ENCODE measurements at places on chromosomes 5 and 9.
A peak's percentile ranks its signal among the peaks of the same experiment; 100 is the strongest.

DNA sequence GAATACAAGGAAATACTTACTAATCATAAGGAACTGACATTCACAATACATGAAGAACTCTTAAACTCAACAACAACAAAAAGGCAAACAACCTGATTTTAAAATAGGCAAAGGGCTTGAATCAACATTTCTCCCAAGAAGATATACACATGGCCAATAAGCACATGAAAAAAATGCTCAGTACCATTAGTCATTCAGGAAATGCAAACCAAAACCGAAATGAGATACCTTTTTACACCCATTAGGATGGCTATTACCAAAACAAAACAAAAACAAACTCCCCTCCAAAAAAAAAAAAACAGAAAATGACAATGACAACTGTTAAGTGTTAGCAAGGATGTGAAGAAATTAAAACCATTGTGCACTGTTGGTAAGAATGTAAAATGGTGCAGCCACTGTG lies 104.1 kb upstream of the ZNF462 start:
- no peak for DNase-seq

- no peak for DNase-seq
Measured at GRCh38 chr5:60541980-60542379, 158.0 kb downstream of the DEPDC1B start.

GRCh38 chr9:108282872-108283271 lies 572.9 kb downstream of the ACTL7B start:
- no peak for DNase-seq

DNA sequence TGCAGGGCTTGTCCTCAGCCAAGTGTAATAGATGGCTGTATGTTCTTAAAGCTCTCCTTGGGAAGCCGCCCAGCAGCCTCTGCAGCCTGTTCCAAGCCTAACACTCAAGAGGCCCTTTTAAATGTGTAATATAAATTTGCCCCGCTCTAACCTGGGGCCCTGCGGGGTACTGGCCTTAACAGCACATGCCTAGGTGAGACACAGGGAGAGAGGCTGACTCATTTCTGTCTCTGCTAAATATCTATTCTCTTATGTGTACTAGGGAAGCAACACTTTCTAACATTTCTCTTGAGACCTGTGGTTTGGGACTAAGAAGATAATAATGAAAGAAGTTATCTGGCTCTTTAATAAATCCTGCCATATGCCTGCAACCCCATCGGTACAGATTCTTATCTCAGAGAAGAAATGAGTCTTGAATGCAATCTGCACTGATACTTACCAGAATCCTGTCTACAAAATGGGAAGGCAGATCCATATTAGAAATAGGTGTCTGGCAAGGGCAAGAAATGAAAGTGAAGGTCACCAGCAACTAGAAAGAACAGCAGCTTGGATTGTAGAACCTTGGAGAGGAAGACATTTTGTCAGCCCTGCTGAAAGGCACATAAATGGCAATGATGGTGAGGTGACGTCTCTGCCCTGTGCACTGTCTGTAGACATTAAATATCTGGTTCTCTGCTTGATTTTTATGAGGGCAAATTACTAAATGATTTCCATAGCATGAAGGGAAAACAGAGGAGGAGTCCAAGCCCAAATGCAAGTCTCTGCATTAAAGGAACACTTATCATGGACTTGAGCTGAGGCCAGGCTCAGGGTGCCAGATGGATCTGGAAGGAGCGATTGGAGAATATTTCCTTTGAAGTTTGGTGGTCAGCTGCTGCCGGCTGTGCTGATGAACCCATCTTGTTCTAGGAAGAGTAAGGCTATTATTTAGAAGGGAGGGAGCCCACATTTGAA lies 14.5 kb upstream of the TGFBI start:
- DNase-seq = no peak

DNA sequence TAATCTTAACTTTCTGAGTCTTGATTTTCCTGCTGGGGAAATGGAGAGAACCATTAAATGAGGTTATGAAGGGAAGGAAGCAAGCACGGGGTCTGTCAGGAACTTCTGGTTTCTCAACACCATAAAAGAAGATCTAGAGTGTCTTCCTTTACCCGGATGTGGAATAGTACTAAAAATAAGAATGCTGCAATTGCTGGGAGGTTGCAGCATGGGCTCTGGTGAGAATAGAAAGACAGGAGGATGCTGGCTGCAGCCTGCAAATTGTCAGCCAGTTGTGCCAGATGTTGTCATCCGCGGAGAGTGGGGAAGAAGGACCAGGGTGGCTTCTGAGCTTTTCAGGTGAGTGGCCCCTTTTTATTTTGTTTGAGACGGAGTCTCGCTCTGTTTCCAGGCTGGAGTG lies 69.3 kb upstream of the STC2 start:
- no peak for DNase-seq

- DNase-seq = no peak
Measured at GRCh38 chr5:174479325-174479724, 245.1 kb upstream of the MSX2 start.

DNA sequence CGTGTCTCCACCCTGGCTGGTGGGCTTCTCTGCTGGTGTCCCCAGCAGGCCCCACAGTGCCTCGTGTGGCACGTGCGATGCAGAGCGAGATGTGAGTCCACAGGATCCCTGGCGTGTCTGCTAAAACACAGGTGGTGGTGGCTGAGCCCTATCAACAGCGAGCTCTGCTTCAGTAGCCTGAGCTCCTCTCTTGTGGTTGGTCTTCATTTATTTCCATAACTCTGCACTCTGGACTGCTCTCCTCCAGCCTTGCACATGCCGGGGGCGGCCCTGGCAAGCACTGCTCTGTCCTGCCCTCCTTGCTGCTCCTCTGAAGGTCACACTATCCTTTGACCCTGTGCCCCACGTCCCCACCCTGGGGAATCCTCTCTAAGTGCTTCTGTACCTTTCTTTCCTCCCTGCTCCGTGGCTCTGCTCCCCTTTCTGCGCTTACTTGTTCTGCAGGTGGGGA lies 59.2 kb downstream of the NSUN2 start:
- DNase-seq = no peak

DNA sequence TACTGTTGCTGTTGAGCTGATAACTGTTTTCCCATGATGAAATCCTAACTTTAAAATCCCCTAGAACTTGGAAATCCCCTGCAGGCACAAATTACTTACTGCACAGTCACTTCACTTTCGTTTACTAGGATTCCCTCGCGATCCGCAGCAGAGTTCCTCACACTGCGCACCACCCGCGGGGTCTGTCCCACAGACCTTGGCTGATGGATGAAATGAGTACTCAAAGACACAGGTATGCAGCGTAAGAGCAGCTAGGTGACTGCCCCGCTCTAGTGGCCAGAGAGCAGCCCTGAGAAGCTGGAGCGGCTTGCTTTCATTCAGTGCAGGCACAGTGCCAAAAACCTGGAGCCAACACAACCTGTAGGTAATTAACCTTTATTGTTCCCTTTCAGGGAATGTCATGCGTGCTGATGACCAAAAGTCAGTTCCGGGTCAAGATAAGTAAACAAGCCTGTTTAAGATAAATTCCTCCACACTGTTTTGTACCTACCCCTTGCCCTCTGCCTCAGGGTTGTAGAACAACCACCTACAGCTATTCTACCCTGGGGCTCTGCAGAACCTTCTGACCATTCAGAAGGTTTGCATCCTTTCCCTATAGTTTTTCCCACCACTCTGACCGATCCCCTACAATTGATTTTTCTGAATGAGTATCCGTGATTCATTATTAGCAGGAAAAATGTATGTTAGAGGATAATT lies 191.2 kb downstream of the CDH9 start:
- no peak for DNase-seq

DNA sequence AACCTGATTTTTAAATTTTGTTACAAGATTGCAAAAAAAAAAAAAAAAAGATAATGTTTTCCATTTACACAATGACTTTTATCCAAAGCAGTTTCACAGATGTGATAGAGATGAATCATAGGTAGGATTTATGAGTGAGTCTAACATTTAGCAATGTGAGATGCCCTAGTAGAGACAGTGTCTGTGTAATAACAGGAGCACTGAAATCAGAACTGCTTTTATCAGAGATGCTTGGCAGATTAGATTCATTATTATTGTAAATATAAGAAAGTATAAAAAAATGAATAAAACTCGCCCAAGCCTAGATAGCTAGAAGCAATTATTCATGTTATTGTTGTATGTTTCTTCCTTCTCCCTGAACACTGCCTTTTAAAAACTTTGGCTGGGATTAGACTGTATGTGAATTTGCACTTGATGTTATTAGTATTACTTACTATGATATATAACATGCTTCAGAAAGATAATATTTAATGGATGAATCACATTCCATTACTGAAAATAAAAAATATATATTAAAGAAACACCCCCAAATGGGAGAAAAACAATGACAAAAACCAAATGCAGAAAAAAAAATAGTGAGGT lies 567.3 kb upstream of the KLF4 start:
- no peak for DNase-seq

GRCh38 chr9:94110821-94111252 lies 26.6 kb downstream of the PTPDC1 start:
- DNase-seq = no peak

DNA sequence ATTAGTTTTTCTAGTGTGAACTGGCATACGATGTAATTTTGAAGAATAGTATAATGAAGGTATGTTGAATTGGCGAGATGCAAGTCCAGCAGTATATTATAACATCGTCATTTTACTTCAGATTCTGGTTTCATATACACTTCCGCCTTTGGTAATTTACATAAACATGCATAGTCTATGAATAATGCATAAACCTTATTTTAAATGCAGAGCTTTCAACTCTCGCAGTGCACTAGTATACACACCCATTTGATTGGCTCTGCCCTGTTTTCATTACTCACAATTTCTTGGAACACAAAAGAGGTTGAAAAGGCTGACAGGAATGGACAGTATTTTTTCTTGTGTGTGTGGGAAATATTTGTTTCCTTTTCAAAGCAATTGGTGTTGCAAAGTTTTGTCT lies 128.9 kb upstream of the CCNH start:
- no peak for DNase-seq

DNA sequence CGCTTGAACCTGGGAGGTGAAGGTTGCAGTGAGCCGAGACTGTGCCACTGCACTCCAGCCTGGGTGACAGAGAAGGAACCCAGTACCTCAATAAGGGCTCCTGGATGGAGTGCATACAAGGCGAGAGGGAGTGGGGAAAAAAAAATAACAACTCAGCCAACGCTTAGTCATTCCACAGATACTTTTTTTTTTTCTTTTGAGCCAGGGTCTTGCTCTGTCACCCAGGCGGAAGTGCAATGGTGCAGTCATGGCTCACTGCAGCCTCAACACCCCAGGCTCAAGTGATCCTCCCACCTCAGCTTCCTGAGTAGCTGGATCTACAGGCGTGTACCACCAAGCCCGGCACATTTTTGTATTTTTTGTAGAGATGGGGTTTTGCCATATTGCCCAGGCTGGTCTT lies 59.5 kb upstream of the GGTA1 start:
- DNase-seq = no peak

DNA sequence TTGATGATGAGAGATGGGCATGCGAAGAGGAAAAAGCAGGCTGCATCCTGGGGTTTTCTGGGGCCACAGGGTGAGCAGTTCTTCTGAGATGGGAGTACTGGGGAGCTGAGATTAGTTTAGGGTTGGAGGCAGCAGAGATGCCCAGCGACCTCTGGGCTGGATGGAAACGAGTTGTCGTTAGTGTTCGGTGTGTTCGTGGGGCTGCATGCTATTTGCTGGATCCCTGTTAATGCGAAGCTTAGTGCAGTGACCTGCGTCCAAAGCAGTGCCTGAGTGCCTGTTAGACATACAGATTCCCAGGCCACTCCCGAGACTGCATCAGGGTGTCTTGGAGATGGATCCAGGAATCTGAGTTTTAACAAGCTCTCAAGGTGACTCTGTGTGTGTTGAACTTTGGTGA lies 201.3 kb downstream of the CACNA1B start:
- peak; percentile 14 for DNase-seq

- DNase-seq = no peak
Measured at GRCh38 chr5:53547226-53547625, 13.2 kb upstream of the NDUFS4 start.

DNA sequence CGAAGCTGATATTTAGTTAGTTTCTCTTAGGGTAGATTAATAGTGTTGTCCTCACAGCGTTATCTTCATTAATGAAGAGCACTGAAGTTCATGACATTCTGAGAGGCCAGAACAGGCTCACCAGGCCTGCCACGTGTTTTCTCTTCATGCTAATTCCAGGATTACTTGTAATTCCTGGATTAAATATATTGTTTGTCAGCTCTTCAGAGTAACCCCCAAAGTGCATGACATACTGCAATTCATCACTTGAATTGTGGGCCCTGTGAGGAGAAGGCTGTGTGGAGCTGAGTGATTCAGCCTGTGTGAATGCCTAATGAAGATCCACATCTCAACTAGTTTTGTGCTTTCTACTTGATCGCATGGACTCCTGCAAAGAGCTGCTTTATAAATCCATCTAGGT lies 401.0 kb upstream of the ADAMTSL1 start:
- no peak for DNase-seq

- DNase-seq = no peak
Measured at GRCh38 chr9:134296301-134297082, 29.8 kb upstream of the RXRA start.

- peak; percentile 78 for DNase-seq
Measured at GRCh38 chr5:139147483-139148087, 50.6 kb downstream of the SIL1 start.

GRCh38 chr9:99058964-99059921 lies 45.7 kb upstream of the TGFBR1 start:
- no peak for DNase-seq

DNA sequence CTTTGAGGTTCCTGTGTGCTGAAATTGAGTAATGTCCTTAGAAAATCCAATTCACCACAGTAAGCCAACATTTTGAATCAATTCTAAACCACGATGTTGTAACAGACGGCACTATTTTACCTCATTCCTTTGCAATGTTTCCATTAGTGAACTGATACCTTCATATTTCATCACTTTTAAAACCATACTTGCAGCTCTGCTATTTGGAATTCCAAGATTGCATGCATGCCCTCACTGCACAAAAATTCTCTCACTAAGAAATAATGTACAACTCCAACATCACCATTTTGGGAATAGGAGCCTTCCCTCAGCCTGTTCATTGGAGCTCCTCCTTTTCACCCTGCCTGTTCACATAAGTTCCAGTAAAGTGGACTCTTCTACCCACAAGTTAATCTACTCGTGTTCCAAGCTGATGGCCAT lies 74.8 kb upstream of the TGFBR1 start:
- no peak for DNase-seq

- DNase-seq = no peak
Measured at GRCh38 chr9:72046630-72047456, 13.6 kb downstream of the C9orf57 start.

GRCh38 chr9:5787759-5788302 lies 45.1 kb downstream of the ERMP1 start:
- no peak for DNase-seq

- DNase-seq = no peak
Measured at GRCh38 chr9:110986529-110986928, 51.7 kb downstream of the LPAR1 start.

- DNase-seq = no peak
Measured at GRCh38 chr5:59799668-59800346, 93.7 kb downstream of the PDE4D start.
